Fibroblast of skin of left quadriceps (primary cell): ENCODE measurements at places on chromosomes 5 and 9.

DNA sequence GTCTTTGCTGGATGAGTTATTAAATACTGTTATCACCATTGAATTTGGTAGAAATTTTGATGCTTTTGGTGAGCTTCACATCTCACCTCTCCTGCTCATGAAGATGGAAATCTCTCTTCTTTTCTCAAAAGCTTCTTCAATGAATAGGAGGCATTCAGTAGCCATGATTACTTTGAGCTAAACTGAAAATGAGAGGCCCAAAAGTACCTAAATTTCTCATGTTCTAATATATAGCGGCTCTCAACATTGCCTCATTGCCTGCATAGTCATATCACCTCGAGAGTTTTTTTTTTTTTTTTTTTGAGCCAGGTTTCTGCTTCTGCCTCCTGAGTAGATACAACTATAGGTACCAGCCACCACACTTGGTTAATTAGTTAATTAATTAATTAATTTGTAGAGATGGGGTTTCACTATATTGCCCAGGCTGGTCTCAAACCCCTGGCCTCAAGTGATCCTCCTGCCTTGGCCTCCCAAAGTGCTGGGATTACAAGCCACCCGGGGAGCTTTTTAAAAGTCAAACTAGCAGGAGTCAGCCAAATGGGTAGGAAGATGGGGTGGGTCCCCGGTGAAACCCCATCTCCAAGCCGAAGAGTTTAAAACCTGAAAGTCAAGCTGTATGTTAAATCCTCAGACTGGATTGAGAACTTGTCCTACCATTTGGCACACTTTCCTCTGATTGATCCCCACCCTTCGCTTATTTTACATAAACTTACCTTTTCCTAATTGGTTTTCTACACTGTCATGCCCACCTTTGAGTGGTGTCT, 169.0 kb downstream of the DOCK2 start:
- DNase-seq = no peak

- no peak for DNase-seq
Measured at GRCh38 chr5:163269624-163270023, 167.8 kb upstream of the CCNG1 start.

DNA sequence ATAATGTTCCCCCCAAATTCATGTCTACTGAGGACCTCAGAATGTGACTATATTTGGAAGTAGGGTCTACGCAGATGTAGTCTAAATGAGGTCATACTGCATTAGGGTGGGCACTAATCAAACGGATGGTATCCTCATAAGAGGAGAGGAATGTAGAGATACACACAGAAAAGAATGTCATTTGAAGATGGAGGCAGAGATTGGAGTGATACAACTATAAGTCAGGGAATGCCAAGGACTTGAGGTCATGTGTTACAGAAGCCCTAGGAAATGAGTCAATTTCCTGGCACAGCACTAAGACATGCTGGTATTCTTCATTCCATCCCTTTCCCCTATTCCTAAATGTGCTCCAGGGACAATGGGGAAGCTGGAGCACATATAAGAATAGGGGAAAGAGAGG, 758 bp upstream of the PDCD1LG2 start:
- DNase-seq = peak; percentile 96

GRCh38 chr9:124497441-124497840, 9.8 kb downstream of the NR5A1 start:
- no peak for DNase-seq

- no peak for DNase-seq
Measured at GRCh38 chr5:6749026-6749716, 35.9 kb downstream of the TENT4A start.

GRCh38 chr5:124790895-124791732, 44.7 kb upstream of the ZNF608 start:
- peak; percentile 85 for DNase-seq

- DNase-seq = no peak
Measured at GRCh38 chr5:142602720-142603245, 83.1 kb downstream of the FGF1 start.

DNA sequence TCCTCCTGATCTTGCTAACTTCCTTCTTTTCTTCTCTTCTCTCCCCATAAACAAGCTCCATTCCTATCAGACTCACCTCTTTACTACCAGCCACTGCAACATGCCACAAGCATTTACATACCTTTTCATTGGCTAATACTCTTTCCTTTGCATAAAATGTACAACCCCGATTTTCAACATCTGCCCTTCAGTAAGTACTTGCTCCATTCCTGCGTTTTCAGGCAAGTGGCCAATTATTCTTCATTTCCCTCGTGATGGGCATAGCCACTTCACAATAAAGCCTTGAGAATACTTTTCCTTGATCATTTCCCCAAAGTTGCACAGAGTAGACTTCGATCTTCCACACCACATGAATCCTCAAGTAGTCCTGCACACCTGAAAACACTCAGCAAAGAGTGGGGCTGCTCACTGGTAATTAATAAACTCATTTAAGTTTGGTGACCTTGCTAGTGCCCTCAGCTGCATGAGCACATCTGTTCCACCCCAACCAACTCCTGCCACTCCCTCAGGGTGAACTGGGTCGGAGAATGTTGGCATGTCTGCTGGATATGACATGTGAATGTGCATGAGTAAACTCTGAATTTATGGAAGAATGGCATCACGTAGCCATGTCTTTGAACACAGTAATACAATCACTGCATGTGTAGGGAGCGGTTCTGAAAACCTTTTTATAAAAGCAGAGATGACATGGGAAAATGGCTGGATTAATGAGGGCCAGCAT, 535.8 kb downstream of the SEMA5A start:
- DNase-seq = peak; percentile 59

GRCh38 chr9:129655696-129656095, 9.8 kb upstream of the PRRX2 start:
- DNase-seq = no peak

DNA sequence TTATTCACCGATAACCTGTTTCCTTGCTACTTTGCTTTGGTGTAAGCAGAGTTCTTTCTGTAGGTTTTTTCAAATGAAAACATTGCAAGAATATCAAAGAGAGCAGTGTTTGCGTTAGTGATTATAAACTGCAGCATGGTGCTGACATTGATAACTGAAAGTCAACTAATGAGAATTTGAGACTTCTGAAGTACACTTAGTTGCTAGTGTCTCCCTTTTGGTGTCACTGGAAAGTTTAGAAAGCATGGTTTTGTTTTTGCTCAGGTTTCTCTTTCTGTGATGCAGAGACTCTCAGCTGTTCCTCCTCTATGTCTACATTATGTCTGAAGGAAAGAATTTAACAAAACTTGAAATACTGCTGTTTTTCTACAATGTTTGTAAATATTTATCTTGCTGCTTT, 80.2 kb upstream of the ZNF169 start:
- no peak for DNase-seq

GRCh38 chr5:92912283-92912682, 668.7 kb downstream of the NR2F1-AS1 start:
- no peak for DNase-seq

- no peak for DNase-seq
Measured at GRCh38 chr5:10288592-10289219, 19.0 kb downstream of the CMBL start.

DNA sequence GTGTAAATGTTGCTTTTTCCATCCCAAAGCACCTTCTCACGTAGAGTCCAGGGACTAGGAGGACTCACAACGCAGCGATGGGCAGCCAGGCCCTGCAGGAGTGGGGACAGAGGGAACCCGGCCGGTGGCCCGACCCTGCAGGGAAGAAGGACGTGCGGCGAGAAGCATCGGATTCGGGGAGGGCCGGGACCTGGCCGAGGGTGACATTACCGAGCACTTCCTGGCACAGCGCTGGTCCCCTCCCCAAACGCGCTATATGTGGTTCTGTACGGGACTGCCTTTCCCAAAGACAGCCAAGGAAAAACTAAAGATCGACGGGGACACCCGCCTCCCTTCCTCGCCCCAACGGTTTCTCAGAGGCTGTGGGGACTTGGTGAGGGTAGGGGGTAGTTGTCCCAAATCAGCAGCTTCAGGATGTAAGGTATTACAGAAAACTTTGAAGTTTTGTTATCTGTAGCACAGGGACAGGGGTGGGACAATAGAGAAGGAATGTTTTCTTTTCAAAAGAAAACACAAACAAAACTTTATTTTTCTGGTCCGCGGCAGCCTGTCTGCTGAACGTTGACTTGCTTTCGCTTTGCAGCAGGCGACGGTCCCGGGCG, 887 bp upstream of the MAP3K1 start:
- no peak for DNase-seq

DNA sequence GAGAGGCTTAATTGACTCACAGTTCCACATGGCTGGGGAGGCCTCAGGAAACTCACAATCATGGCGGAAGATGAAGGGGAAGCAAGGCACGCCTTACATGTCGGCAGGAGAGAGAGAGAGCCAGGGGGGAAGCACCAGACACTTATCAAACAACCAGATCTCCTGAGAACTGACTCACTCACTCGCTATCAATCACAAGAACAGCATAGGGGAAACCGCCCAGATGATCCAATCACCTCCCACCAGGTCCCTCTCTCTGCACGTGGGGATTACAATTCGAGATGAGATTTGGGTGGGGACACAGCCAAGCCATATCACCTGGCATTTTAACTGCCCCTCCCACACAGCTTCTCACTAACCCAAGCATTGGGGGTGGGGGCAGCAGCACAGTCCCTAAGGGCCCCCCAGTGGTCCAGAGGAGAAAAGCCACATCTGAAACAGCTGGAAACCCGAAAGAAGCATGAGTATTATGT, 76.1 kb upstream of the ASS1 start:
- no peak for DNase-seq

- DNase-seq = no peak
Measured at GRCh38 chr5:10662083-10662482, 98.2 kb downstream of the ANKRD33B start.

- no peak for DNase-seq
Measured at GRCh38 chr5:1278656-1279442, 16.0 kb downstream of the TERT start.

- no peak for DNase-seq
Measured at GRCh38 chr5:71651579-71651978, 64.4 kb downstream of the MCCC2 start.

- DNase-seq = no peak
Measured at GRCh38 chr5:160466889-160467554, 45.4 kb downstream of the PTTG1 start.

DNA sequence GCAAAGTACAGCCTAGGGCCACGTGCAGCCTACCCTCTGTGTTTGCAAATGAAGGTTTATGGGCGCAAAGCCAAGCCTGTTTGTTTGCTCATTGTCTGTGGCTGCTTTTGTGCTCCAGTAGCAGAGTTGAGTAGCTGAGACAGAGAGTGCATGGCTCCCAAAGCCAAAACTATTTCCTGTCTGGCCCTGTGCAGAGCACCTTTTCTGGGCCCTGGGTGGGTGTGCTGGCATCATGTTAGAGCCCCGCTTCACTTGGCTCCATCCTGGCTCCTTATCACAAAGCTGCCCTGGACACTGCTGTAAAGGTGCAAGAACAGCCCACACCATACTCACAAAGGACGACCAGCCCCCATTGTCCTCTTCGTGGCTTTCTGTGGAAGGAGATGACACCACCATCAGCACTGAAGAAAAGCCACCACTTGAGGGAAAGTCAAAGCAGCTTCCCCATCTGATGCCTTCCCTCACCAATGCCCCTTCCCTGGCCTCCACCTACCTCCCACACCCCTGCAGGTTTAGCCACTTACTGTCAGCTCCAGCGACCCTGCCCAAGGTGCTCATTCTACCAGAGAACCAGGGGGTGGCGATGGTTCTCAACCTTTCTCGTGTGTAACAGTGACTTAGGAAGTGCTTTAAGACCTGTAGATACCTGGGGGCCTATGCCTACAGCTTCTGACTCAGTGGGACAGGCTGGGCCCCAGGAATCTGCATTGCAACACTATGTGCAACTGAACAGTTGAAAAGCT, 23.4 kb downstream of the LCP2 start:
- DNase-seq = no peak

DNA sequence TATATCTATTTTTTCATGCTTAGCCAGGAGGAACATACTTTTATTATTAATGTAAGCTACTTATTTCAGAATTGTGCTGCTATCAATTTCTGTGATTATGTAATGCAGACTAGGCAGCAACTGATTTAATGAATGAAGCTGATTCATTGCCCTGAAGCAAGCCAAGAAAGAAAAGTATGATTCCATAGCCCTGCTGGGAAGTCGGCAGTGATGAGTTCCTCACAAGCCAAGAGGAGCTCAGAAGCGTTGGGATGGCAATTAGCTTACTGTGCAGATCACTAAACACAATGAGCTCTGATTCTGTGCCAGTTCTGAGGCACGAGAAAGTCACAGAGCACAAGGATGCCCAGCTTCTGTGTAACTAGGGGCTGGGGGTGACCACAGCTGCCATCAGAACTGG, 254.3 kb upstream of the KLF9 start:
- no peak for DNase-seq

- DNase-seq = no peak
Measured at GRCh38 chr5:55691265-55692105, 20.6 kb downstream of the SLC38A9 start.

DNA sequence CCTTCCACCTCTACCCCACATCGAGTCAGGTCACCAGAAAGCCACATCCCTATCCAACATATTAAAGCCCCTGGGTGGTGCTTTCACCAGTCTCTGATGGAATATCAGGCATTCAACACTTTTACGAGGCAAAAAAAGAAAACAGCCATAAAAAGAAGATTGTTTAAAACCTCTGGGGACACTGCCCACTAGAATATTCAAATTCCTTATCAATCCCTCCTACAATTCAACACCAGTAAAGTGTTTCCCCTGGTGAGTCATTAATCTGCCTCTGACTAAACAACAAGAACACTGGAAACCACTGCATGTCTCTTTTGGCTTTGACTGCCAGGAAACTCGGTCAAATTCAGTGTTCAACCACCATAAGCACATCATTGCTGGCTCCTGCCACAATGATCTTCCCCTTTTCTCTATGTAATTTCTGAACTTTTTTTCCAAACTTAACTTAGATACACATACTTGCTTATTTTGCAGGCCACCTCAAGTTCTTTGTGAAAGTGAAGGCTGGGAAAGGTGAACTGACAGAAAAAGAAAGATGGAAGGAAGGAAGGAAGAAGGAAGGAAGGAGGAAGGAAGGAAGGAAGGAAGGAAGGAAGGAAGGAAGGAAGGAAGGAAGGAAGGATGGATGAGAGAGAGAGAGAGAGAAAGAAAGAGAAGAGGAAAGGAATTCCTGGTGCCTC, 105.3 kb downstream of the PAX5 start:
- DNase-seq = peak; percentile 38

- no peak for DNase-seq
Measured at GRCh38 chr5:171980792-171981191, 25.6 kb downstream of the FBXW11 start.

GRCh38 chr5:147898875-147899401, 7.4 kb downstream of the C5orf46 start:
- no peak for DNase-seq

DNA sequence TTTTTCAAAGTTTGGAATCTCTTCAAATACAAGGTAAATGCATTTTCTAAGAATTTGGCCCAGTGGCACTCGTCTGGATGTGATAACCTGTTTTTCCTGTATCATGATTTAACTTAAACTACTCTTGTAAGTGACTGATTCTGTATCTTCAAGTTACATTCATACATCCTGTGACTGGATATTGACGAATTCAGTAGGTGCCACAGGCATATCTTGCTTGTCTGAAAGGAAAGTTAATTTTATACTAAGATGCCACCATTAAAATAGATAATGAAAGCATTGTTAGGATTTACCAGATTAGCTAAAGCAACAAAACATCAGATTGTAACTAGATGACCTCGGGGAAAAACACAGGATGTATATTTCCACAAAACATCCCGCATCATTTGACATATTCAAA, 175.3 kb upstream of the ZNF608 start:
- DNase-seq = no peak

GRCh38 chr9:113807173-113808061, 68.7 kb upstream of the ZNF618 start:
- peak; percentile 29 for DNase-seq

GRCh38 chr5:158699298-158699880, 400.3 kb downstream of the EBF1 start:
- no peak for DNase-seq
